ENCODE measurements at places on chromosomes 4 and X.

DNA sequence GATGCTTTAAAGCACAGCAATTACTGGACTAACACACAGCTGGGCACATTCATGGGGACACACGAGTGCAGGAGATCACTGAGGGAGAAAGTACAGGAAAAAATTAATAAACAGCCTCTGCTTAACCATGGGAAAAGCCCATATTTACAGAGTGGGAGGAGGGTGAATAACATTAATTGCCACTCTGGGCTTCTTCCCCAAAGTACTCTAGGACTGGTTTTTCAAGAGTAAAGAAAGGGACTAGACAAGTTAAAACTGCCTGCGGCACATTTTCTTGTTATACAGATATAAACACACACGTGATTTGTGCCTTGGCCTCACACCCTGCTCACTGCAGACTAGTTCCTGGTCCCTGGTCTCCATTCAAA lies 179.7 kb upstream of the TET2 start:
- DNase-seq: no peak

DNA sequence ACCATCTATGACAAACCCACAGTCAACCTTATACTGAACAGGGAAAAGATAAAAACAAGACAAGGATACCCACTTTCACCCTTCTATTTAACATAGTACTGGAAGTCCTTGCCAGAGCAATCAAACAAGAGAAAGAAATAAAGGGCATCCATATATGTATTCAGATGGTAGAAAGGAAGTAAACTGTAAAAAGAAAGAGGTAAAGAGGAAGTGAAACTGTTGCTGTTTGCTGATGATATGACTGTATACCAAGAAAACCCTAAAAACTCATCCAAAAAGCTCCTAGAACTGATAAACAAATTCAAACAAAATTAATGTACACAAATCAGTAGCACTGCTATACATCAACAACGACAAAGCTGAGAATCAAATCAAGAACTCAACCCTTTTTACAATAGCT lies 538.7 kb upstream of the PABPC4L start:
- no peak for DNase-seq

GRCh38 chrX:139141370-139141769 lies 389.2 kb upstream of the F9 start:
- DNase-seq: no peak

GRCh38 chrX:118702741-118703140 lies 24.7 kb upstream of the IL13RA1 start:
- DNase-seq: no peak

- DNase-seq: no peak
These were observed 204.8 kb upstream of the LDB2 start for GRCh38 chr4:17103231-17103630.

DNA sequence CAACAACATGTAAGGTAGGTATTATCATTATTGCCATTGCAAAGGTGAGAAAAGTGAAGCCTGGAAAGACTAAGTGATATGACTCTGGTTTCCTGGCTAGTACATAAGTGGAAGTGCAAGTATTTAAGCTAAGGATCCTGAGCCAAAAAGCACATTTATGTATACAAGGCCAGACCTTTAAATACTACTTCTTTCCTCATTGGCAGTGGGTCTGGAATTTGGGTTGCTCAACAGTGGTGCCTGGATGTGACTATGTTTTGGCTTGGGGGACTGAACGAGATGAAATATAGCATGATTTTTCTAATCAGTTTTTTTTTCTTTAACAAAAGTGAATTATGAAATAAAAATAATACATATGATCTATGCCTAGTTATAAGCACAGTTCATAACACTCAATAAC lies 7.4 kb upstream of the FGF13 start:
- no peak for DNase-seq

- DNase-seq: no peak
These were observed 292.6 kb downstream of the FBXO8 start for GRCh38 chr4:173990869-173991210.

DNA sequence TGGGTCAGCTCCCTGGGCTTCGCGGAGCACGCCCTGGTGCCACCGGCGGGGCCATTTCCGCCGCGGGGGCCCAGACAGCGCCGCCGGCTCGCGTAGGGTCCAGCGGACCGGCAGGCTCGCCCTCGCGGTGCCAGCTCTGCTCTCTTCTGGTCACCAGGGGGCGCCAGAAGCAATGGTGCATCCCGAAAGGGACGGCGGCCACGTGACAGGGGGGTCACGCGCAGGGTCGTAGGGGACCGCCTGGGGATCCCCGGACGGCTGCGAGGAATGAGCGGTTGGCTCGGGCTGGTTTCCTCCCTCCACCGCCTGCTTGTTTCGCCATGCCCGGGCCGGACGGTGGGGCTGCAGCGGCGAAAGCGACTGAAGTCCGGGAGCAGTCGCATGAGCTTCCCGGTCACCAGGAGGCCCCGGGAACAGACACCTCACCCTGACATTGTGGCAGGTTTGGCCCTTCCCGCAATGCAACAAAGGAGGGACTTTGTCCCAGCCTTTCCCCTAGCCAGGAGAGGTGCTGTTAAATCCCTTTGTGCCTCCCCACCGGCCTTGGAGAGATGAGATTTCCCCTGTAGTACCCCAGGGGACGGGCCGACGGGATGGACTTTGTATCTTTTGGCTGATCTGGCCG lies 15.8 kb downstream of the ZCCHC12 start:
- DNase-seq: peak; percentile 87

GRCh38 chrX:137695417-137695816 lies 129.5 kb downstream of the ZIC3 start:
- DNase-seq: no peak

GRCh38 chr4:189385579-189385978 lies 555.1 kb upstream of the FRG1 start:
- no peak for DNase-seq

DNA sequence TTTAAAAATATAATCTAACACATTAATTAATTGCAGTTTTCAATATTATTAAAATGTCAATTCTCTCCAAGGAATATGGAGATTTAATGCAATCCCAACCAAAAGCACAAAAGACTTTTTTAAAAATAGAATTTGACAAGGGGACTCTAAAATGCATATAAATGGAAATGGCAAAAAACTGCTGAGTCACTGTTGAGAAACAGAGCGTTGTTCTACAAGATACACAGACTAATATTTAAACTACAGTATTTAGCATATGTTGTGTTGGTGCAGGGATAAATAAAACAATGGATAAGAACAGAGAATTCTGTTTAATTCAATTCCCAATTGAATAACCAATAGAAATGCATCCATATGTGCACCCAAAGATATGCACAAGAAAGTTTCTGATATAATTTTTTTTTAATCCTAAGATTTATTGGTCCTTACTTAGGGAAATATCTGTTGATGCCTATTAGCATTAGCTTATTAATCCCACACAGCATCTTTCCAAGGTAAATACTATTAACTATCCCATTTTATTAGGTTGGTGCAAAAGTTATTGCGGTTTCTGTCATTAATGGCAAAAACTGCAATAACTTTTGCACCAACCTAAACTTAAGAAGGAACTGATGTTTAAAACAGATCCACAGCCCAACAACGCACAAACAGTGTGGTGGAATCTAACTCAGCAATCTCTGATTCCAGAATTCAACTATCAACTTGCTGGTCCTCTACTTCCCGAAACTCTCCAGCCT lies 86.8 kb upstream of the VEGFC start:
- no peak for DNase-seq

GRCh38 chr4:186845137-186845842 lies 121.6 kb upstream of the FAT1 start:
- DNase-seq: no peak

DNA sequence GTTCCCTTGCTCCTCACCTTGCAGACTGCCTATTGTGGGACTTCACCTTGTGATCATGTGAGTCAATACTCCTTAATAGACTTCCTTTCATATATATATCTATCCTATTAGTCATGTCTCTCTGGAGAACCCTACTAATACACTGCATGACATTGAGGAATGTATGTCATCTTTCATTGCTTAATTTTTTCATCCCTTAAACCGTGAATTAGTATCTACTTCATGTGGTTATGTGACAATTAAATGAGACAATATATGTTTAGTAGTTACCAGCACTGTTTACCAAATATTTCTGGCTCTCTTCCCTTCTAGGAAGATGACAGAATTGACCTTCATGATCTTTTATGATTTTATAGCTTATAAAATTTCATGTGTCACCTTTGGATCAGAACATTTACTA lies 759.5 kb downstream of the GRXCR1 start:
- DNase-seq: no peak

- no peak for DNase-seq
These were observed 109.4 kb upstream of the AFAP1 start for GRCh38 chr4:8048856-8049676.

GRCh38 chr4:66639361-66639760 lies 905.9 kb downstream of the CENPC start:
- DNase-seq: no peak

DNA sequence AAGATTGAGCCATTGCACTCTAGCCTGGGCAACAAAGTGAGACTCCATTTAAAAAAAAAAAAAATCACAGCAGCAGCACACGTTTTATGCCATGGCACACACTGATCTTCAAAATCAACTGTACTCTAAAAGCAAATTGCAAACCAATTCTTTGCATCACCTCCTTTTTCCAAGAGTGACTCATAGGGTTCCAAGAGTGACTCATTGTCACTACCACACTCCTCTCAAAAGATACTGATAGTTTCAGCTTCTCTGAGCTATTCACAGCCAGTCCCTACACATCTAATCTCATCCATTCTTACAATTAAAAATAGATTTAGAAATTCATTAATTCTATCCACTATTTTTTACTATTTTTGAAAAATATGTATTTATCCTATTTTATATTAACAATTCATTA lies 1494.9 kb upstream of the AGA start:
- DNase-seq: no peak

GRCh38 chrX:53659039-53659438 lies 27.5 kb downstream of the HUWE1 start:
- no peak for DNase-seq

DNA sequence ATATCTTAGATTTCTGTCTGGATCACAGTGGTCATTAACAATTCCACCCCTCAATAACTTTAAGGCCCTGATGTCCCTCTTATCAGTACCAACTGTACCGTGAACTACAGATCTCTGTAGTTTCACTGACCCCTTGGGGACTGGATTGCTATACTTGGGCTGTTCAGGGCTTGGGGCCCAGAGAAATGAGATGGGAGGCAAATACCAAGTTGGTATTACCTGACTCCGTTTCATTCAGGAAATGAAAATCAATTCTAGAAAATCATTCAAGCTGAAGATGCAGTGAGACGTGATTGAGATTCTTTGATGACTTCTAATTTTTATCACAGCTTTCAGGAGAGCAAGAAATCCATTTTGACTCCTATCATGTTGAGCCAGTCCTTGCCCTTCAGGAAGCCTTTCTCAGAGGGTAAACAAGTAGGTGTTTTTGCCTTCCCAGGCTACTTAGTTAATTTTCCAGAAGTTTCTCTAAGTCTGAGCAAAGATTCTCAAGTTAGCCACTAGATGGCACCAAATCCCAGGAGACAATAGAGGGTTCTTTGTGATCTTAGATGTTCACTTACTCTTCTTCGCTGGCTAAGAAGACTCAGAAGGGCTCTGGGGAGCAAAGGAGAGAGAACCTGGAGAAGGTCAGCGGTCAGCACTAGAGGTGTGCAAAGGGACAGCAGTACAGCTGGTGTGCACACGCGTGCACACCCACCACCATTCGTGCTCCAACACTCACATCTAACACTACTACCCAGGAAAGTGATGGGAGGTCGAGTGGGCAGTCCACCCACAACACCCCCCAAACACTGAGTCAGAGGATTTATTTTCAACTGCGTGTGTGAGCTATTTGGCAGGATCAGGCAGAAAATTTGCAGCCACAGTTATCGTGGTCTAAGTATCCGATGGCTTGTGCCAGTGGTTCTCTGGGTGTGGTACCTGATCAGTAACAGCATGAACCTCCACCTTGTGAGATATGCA lies 7.4 kb downstream of the HNRNPH2 start:
- DNase-seq: no peak

DNA sequence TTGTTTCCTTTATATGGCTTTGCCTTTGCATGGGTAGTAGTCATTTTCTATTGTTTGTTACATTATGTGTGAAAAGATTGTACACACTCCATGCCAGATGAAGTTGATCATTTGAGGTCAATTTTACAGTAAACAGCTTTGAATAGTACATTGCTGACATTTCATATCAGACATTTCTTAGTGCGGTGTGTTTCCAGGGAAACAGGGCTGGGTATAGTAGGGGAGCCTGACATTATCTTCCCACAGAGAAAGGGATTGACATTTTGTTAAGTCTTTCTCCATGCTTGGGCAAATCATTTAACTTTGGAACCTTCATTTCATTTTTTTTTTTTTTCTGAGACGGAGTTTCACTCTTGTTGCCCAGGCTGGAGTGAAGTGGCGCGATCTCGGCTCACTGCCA lies 5.0 kb downstream of the FUNDC2 start:
- DNase-seq: no peak

DNA sequence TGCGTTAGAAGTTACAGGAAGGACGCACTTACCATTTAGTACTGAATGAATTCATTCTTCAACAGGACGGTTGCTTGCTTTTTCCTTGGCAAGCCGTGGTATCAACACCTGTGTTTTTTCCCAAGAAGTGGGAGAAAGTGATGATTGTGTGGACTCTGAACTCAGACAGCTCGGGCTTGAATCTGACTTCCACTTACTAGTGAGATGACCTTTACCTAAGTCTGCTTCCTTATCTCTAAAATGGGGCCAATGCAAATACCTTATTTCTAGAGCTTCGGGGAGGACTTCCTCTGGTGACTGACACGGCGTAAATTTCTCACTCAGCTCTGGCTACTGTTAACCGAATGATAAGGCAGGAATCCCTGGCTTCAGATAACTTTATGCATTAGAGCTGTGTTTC lies 146.8 kb upstream of the RBPJ start:
- no peak for DNase-seq

DNA sequence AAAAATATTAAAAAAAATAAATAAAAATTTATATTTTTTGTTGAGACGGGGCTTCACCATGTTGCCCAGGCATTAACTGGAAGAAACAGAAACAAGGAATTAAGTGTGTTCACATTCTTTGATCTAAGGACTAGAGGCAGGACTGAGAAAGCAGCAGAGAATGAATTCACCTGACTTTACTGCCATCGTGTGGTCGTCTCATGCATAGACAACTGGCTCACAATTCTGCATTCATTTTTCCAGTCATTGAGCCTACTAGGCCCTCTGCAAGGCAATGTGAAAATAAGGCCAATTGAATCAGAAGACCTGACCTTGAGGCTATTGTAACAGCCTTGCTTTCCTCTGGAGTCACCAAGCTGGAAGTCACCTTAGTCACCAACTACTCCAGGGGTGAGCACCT lies 37.4 kb downstream of the LHFPL1 start:
- DNase-seq: peak; percentile 59

- DNase-seq: peak; percentile 60
These were observed 1826.0 kb downstream of the STIM2 start for GRCh38 chr4:28686618-28687017.

- peak; percentile 63 for DNase-seq
These were observed at the start of gene IGFBP7 for GRCh38 chr4:57109847-57110639. IGFBP7 (minus strand) TSS chr4:57110385; CDS start chr4:57110351, 34 bp downstream.

DNA sequence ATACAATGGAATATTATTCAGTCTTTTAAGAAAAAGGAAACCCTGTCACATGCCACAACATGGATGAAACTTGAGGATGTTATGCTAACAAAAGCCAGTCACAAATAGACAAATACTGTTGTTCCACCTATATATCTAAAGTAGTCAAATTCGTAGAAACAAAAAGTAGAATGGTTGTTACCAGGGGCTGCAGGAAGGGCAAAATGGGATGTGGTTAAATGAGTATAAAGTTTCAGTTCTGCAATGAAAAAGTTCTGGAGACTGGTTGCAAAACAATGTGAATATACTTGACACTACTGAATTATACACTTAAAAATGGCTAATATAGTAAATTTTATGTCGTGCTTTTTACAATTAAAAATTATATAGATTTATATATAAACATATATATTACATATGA lies 12.2 kb downstream of the SPOCK3 start:
- DNase-seq: no peak

GRCh38 chrX:47500554-47500953 lies 17.5 kb upstream of the ZNF41 start:
- DNase-seq: no peak
